ENCODE measurements at places on chromosomes 6 and 20.

- no peak for DNase-seq
Measured at GRCh38 chr6:108846101-108846500, 2.1 kb upstream of the ARMC2 start.

- DNase-seq, result no peak
Measured at GRCh38 chr6:66161546-66162108, 454.6 kb upstream of the EYS start.

DNA sequence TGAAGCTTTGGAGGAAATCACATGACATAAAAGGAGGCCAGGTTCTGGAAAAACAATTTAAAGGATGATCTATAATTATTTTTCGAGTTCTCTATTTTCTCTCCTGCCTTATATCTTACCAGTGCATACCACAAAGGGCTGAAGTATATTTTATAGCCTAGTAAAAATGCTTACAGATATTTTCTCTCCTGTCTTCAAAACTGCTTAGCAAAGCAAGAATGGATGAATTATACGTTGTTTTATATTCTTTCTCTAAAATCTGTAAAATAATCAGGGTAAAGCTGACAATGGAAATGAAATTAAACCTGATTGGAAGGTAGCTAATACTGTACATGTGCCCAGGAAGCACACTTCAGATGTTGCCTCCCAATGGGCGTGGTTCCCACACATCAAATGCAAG lies 123.7 kb downstream of the F13A1 start:
- no peak for DNase-seq

GRCh38 chr6:75116946-75117345 lies 88.9 kb downstream of the COL12A1 start:
- DNase-seq, result peak; percentile 42

GRCh38 chr20:58619864-58620431 lies 31.1 kb upstream of the STX16 start:
- no peak for DNase-seq

DNA sequence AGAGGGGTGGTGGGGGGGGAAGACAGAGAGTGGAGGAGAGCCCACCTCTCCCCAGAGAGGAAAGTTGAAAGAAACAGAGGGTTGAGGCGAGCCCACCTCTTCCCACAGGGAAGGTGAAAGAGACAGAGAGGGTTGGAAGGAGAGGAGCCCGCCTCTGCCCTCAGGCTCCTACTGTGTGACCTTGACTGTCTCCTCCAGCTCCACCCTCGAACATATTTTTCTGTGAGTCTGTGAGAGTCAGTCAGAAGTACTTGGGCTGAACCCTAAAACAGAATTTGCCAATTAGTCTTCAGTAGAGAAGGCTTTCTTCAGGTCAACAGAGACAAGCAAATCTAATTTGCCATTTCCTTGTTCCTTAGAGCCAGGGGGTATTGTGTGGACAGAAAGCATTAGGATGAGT lies 153.7 kb upstream of the SNX9 start:
- no peak for DNase-seq

- peak; percentile 26 for DNase-seq
Measured at GRCh38 chr6:2038092-2038491, 207.3 kb downstream of the GMDS start.

DNA sequence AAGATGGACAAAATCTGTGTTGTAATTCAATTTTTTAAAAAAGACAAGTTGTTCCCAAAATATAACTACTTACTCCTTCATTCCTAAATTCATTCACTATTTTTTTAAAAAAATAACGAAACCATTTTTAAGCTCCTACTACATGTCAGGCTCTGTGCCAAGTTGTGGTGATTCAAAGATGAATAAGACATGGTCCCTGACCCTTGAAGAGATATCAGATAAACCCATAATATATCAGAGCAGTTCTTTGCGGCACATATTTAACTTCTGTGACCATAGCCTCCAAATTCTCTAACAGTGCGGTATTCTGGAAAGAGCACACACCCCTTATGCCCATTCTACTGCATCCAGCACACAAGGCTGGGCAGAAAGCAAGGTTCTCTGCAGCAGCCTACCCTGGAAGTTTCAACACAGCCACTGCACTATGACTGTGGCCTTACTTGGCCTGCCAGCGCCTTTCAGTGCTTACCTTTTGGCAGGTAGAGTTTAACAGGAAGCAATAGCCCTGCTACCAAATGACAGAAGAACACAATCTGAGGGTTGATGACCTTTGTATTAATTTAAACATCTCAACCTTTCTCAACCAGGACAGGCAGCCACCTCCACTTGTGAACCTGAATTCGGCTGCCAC lies 406.5 kb downstream of the BTBD9 start:
- DNase-seq, result no peak

DNA sequence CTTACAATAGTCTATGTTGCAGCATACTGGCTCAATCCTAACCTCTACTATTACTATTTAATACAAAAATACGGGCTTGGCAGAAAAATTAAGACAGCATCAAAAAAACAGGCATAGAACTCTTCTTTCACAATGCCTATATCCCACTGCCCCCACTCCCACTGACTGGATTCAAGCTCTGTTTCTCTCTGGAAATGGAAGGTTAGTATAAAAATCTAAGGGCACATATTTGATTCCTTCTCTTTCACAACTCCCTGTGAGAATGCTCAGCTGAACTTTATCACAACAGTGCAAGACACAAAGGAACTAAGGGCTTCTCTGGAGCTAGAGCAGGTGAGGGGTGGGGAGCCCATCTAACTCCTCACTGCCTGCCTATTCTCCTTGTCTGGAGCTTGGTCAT lies 258.4 kb upstream of the FAM83B start:
- peak; percentile 55 for DNase-seq

- DNase-seq, result peak; percentile 81
Measured at GRCh38 chr6:130697995-130698535, 129.1 kb upstream of the SMLR1 start.

DNA sequence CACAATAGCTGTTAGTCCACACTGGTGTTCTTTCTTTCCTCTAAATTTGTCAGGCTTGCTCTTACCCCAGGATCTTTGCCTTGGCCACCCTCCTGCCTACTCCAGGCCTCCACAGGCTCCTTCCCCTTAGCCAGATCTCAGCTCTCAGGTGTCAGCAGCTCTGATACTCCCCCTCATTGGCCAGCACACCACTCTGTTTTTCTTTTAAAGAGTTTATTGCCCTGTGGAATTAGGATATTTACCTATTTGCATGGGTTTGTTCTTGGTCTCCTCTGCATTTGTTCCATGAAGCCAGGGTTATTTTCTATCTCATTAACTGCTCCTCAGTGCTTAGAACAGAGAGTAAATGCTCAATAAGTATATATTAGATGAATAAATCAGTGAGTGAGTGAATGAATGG lies 36.8 kb downstream of the GCNT2 start:
- DNase-seq, result no peak

DNA sequence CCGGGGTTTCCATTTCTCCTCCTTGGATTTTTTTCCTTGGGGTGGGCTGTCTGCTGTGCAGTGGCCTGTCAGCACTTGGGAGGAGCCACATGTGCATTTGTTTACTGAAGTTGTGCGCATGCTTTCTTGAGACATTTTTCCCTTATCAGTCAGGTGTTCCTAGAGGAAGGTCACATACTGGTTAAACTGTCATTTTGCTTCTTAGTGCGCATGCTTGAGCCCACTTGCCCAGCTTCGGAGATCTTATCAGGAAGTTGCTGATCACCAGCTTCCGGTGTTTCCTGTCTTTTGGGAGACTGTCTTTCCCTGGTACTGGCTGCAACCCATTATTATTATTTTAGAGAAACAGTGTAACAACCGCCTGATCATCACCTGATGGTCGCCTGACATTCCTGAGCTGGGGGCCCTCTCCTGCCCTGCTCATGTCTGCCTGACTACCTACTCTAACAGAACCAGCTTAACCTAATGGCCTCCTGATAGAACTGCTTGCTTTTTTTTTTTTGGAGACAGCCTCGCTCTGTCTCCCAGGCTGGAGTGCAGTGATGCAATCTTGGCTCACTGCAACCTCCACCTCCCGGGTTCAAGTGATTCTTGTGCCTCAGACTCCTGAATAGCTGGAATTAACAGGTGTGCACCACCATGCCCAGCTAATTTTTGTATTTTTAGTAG lies 378 bp upstream of the ERVFRD-1 start:
- DNase-seq, result peak; percentile 19

DNA sequence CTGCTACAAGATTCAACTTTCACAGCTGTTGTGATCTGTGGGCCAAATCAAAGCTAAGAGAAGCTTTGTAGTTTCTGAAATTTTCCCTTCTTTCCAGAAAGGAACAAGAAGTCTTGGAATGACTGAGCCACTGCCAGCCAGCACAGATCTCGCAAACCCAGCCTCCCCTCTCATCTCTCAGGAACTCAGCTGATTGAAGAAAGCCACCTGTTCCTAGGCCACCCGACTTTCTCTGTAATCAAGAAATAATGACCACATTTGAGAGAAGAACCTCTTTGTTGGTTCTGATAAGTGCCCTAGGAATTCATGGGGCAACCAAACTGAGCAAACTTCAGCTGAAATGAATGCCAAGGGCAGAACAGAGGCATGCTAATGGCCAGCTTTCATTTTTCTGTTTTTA lies 61.7 kb downstream of the HDGFL1 start:
- no peak for DNase-seq

DNA sequence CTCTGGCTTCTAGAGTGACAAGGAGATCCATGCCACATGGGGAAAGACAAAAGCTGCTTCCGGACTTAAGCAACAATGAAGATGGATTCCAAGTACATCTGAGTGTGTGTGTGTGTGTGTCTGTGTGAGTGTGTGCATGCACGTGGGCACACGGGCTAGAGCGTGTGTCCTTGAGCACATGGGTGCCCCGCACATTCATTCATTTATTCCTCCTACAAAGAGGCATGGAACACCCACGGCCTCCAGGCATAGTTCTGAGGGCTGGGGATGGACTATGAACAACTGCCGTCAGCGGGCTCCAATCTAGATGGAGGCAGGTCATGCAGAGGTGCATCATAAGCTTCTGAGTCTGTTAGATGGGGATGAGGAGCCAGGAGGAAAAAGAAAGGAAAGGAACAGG lies 49.1 kb downstream of the GRM4 start:
- DNase-seq, result no peak

GRCh38 chr20:38222231-38222922 lies 38.2 kb downstream of the KIAA1755 start:
- DNase-seq, result peak; percentile 62

DNA sequence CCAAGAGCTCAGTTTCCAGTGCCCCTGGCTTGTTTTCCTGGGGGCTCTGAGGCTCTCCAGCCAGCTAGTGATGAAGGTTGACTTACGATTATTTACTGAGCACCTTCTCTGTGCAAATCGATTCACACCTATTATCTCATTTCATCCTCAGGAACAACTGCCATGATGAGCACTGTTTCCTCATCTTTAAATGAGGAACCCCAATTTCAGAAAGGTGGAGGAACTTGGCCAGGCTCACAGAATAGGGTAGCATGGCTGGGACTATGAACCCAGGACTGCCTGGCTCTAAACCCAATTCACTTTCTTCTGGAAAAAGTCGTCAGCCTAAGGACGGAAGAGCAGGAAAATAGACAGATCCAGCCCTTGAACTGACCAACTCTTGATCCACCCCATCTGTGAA lies 3.5 kb upstream of the BPI start:
- DNase-seq, result no peak

GRCh38 chr6:143356101-143356880 lies 94.2 kb downstream of the ADAT2 start:
- no peak for DNase-seq

DNA sequence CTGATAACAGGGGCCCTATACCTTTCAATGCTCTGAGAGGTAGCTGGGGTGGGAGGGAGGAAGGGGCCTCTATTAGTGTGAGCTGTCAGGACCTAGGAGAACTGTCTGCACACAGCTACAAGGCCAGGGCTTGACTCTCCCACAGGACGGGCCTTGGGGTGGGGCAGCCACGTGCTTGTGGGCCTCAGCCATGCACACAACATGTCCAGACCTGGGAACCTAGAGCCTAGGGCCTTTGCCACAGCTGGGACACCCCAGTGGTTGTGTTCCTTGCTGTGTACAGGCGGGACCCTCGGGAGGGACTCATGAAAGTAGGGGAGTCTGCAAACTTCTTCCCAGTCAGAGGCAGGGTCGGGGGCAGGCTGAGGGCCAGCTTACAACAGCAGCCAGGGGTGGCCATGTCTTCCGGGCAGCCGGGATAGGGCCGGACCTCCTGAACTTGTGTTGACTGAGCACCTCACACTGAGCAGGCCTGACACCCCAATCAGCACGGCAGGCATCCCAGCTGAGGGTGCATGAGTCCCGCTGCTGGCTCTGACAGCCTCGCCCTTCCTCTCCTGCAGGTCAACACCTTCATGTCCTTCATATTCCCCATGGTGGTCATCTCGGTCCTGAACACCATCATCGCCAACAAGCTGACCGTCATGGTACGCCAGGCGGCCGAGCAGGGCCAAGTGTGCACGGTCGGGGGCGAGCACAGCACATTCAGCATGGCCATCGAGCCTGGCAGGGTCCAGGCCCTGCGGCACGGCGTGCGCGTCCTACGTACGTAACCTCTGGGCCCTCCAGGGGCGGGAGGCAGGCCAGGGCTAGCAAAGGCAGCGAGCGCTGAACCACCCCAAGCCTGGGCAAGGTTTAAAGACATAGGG lies 41.9 kb upstream of the MRGBP start:
- DNase-seq, result no peak

GRCh38 chr6:119350952-119351372 lies 1.4 kb upstream of the MAN1A1 start:
- peak; percentile 76 for DNase-seq

DNA sequence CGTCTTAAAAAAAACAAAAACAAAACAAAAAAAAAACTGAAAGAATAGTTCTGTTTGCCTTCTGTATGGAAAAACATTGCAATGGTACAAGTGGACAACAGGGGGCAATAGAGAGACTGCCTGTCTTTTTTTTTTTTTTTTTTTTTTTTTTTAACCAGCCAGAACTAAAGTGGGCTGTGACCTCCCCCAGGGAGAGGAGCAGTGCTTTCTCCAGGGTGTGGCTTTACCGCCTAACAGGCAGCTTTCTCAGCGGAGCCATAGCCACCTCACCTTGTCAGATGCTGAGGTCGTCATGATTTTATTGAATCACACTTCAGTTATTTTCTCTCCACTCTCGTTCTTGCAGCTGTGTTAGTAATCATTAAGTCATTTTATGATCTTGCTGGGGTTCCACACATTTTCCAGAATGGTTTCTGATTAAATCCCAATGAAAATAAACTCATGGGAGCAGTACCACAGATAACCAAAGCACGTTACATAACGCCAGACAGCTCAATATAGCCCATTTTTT lies 78.4 kb downstream of the GMPR start:
- DNase-seq, result peak; percentile 48

DNA sequence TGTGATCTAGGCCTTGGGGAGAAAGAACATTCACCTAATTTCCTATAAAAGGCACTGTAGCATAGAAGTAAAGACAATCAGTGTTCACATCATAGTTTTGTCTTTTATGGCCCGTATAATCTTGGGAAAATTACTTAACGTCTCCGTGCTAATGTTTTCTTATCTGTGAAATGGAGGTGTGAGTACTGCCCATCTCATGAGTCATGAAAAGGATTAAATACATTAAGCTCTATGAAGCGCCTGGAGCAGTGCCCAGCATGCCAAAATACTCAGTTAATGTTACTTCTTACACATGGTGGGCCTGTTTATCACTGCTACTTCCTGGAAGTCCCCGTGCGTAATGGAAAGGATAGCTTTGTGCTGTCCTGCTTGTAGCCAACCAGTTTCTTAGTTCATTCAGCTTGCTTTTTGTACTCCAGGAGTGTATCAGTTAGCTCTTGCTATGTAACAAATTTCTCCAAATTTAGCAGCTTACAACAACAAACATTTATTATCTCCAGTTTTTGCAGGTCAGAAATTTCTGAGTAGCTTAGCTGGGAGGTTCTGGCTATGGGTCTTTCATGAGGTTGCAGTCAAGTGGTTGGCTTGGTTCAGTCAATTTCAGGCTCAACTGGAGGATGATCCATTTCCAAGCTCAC lies 103.6 kb upstream of the BMP2 start:
- peak; percentile 38 for DNase-seq

GRCh38 chr20:62111148-62111547 lies 11.1 kb upstream of the LSM14B start:
- no peak for DNase-seq

GRCh38 chr20:10665791-10666190 lies 8.0 kb downstream of the JAG1 start:
- peak; percentile 62 for DNase-seq
